CD4-positive, alpha-beta T cell treated with Interleukin-15 for 1 hour (primary cell): ENCODE measurements at places on chromosomes 5 and 9.
A peak's percentile ranks its signal among the peaks of the same experiment; 100 is the strongest.

DNA sequence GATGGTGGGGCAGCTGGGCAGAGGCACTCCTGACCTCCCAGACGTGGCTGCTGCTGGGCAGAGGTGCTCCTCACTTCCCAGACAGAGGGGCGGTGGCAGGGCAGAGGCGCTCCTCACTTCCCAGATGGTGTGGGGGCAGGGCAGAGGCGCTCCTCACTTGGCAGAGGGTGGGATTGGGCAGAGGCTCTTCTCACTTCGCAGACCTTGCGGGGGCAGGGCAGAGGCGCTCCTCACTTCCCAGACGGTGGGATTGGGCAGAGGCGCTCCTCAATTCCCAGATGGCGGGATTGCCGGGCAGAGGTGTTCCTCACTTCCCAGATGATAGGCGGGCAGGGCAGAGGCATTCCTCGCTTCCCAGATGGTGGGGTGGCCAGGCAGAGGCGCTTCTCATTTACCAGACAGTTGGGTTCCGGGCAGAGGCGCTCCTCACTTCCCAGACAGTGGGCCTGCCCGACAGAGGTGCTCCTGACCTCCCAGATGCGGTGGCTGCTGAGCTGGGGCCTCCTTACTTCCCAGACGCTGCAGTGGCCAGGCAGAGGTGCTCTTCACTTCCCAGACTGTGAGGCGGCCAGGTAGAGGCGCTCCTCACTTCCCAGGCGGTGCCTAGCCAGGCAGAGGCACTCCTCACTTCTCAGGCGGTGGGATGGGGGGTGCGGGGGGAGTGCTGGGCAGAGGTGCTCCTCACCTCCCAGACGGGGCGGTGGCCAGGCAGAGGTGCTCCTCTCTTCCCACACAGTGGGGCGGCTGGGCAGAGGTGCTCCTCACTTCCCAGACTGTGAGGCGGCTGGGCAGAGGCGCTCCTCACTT lies 25.3 kb upstream of the SPATA31E1 start:
- no peak for DNase-seq

- DNase-seq, result no peak
Observed at GRCh38 chr5:114305402-114306207, 56.3 kb upstream of the KCNN2 start.

- no peak for DNase-seq
Observed at GRCh38 chr9:121528642-121529041, 29.0 kb upstream of the GGTA1 start.

DNA sequence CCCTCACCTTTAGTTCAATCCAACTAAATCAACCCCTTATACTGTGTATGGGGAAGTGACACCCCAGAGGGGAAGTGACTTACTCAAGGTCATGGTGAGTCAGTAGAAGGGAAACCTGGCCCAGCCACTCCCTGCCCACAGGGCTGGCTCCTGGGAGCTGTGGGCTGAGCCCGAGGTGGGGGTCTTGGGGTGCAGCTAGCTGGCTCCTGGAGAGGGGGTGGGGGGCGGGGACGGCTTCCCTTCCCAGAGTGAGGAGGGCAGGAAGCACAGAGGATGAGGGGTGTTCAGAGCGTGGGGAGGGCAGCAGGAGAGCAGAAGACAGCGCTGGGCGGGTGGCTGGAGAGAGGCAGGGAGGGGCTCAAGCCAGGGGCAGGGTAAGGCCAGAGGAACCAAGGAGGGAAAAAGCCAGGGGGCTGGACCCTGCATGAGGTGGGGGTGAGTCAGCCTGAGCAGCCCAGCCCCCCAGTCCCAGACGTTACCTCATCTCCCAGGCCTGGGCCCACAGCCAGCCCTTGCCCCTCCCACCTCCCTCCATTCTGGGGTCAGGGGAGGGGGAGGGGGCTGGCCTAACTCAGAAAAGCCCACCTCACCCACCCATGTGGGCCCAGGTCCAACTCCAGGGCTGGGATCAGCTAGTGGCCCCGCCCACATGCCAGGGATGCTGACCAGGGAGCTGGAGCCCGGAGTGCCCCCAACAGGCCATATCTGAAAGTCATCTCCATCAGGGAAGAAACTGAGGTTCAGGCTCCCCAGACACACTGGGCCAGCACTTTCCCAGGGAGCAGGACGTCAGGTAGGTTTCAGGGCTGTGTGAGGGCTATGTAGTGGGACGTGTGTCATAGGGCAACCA lies 2.8 kb downstream of the PDLIM7 start:
- peak; percentile 75 for DNase-seq

DNA sequence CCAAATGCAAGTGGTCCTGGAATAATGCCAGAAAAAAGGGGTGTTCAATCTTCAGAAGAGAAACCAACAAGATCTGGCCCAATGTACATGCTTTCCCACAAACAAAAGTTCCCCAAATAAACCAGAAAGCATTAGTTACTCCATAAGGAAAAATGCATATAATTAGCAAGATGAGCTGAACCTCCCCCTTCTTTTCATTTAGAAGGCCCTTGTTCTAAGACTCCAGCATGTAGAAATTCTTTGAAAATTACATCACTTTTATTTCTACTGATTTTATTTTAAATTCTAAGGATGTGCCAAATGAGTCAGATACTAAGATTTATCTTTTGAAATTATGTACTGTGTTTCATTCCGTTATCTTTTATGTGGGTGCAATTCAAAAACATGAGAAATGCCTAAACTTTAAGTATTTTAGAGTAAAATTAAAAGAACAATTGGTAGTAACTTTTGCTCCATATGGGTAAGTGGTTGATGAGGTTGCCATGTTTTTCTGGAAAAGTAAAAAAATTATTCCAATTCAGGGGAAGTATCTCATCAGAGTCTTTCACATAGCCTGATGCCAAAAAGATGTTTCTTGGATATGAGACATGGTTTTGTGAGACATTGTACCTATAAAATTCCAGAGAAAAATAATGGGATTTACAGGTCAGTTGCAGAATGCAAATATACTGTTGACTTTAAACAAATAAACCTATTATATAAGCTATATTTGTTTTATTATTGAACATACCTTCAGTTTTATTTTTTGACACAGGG lies 106.5 kb upstream of the CCDC112 start:
- no peak for DNase-seq

GRCh38 chr5:20348321-20348720 lies 360.3 kb upstream of the CDH18 start:
- DNase-seq, result no peak

DNA sequence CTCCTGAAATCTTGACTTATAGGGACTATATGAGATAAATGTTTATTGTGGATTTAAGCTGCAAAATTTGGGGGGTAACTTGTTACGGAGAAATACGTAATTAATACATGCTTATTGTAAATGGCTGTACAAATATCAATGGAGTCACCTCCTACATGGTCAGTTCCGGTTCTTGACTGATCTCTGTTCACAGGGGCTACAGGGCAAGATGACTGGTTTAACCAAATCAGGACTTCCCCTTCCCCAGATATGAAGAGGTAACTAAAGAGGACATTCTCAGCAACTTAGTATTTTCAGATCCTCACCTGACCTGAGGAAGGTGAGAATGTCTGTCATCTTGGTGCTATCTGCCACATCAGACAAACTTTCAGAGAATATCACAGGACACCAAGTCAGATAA lies 54.7 kb downstream of the PTCD2 start:
- no peak for DNase-seq

DNA sequence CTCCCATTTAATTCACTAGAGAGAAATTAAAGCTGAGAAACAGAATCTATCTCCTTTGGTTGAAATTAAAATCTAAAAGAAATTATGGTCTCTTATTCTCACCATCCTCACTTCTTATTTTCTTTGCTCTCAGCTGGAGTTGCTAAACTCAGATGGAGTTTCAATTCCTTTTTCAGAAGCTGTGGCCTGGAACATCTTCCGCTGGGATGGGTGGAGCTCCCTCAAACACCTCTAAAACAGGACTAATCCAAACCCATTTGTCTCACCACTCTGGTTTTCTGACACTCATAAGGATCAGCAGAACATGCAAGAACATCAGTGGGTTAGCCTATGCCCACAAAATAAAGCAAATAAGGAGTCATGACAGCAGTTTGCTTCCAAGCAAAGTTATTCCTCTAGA lies 39.6 kb upstream of the CEP78 start:
- DNase-seq, result no peak

GRCh38 chr5:142918959-142919635 lies 148.9 kb downstream of the ARHGAP26 start:
- no peak for DNase-seq

DNA sequence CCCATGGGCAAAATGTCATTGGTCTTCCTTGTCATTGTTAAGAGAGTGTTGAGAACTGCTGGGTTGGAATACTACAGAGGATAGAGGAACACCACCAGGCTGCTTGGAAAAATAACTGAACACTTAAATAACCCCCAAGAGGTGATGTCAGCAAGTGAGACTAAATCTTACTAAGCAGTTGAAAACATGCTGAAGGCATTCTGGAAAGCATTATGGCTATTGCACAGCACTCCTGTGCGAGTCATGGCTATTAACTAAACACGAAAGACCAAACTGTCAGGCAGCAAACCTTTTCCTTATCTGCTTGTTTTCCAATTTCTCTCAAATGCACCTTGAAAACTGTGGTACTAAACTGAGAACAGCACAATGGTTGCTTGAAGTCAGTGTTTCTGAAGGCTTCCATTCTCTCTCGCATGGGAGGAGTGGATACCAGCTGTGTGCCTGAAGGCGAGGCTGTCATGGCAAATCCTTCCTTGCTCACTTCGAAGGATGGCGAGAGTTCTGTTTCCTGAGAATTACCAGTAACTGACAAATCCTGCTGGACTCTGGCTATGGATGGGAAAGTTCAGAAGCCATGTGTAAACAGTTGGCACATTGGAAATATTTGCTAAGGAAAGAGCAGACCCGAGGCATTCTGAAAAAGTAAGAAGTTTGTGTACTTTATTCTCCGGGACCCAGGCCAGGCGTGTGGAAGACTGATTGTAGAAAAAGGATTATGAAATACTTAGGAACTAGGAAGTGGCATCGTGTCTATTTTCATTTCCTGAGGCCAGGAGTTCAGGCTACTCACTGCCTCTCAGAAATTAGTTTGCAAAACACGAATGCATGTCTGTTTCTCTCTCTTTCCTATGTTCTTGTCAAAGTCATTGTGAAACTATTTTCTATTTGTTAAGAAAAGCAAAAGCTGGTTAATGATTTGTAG lies 182.1 kb downstream of the DMRT2 start:
- no peak for DNase-seq

DNA sequence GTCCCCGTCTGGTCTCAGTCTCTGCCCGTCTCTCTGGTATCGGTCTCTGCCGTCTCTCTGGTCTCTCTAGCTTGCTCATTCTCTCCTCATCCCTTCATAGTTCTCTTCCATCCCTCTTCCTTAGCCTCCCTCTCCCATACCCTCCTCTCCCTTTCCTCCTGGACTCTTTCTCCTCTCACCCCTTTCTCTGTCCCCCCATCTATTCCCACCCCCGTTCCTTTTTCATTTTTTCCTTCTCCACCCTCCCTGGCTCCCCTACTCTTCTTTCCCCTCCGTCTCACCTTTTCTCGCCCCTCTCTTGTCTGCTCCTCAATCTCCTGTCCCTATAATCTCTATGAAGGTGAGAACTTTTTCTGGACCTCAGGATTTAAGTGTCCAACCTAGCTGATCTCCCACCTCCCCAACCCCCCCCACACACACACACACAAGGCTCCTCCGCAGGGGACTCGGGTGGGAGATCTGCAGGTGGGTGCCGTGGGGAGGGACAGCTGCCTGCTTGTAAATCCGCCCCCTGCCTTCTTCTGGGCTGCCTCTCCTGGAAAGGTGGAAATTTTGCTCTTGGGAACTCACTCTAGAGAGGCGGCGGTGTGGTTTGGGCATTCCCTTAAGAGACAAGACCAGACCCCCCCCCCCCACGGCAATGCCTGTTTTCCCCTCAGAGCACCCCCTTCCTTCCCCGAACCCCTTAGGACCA lies 953 bp downstream of the UBE2QL1 start:
- no peak for DNase-seq

DNA sequence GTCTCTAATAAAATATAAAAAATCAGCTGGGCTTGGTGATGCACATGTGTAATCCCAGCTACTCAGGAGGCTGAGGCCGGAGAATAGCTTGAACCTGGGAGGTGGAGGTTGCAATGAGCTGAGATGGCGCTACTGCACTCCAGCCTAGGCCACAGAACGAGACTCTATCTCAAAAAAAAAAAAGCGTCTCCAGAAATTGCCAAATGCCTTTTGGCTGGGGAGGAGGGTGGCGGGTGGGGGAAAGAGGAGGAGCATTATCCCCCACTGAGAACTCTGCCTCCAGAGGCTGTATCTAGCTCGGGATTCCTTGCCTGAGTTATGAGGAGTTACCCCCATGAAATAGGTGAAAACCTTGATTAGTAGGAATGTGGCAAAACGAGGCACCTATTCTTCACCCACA lies 4.8 kb downstream of the ROPN1L start:
- no peak for DNase-seq

DNA sequence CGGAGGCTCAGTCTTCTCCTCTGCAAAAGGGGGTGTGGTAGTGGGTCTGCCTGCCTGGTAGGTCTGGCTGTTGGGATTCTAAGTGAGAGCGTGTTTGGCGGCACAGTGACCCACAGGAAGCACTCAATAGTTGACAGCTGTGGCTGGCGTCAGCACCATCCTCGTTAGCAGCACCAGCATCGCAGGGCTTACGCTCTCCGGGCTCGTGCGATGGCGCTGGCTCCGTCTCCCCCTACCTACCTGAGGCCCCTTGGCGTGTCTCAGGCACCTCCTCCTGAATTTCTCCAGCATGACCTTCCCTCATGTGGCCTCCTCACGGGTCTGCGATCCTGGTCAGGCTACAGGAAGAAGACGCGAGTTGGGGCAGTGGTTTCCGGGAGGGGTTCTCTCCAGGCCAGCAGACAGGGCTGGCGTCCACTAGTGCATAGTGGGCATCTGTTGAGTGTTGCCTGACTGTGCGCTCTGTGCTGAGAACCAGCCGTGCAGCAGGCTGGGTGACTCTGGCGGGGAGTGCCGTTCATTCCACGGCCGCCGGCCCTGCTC lies 66.9 kb downstream of the HMCN2 start:
- DNase-seq, result no peak

DNA sequence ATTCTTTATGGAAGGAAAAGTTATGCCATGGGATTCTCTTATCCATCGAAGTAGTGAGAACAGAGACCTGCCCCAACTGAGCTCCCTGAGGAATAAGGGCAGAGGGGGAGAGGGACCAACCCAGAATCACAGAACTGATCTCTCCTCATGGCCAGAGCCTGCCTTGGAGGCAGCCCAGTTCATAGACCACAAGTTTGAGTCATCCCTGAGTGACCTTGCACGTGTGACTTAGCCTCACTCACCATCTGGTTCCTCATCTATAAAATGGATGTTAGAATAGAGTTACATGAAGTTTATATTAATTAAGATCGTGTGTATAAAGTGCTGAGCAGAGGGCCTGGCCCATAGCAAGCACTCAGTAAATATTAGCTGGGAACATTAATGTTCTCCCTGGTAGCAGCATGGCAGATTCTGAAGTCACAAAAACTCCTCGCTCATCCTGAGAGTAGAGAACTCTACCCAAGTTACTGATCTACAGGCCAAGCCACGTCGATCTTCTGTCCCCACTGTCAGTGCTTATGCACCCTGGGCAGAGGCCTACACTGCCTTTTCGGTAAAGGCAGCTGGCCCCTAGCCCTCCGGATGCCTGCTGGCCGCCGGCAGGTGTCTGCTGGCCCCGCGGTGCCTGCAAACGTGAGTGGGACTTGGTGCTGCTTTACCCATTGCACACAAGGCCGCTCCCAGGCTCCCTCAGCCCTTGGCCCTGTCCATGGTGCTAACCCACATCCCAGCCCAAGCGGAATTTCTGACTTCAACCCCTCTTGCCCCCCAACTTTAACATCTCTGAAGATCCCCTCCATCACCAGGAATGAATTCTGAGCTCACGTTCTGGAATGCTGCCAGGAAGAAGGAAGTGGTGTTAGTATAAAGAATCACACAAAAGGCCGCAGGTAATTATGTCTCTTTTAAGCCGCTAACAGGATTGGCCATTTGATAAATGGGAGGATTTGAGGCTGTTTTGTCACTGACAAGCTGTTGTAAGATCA lies 61.1 kb upstream of the ARAP3 start:
- DNase-seq, result no peak

- DNase-seq, result no peak
Observed at GRCh38 chr9:85425153-85425611, 316.6 kb downstream of the AGTPBP1 start.
